ENCODE measurements at places on chromosomes 2 and 18. TPM values are rescaled to one million over a fixed set of nuclear protein-coding genes. Genes with fewer than 3 reads are reported as not detected.

Gene ASPRV1
- total RNA-seq, result 0.55 TPM

Gene CROCC2
- total RNA-seq, result not detected

Gene OTOS
- not detected for total RNA-seq

Gene KCNJ13
- total RNA-seq, result not detected

Gene SLC5A6
- total RNA-seq, result 60.0 TPM

Gene CFC1
- total RNA-seq, result not detected

Gene FHOD3
- total RNA-seq, result not detected

Measured in G401 (cell line).